ENCODE measurements at places on chromosomes 6 and 20. TPM values are rescaled to one million over a fixed set of nuclear protein-coding genes. Genes with fewer than 3 reads are reported as not detected.

GRCh38 chr20:59820204-59821041 is 113.0 kb downstream of the SYCP2 start:
- no peak for DNase-seq

DNA sequence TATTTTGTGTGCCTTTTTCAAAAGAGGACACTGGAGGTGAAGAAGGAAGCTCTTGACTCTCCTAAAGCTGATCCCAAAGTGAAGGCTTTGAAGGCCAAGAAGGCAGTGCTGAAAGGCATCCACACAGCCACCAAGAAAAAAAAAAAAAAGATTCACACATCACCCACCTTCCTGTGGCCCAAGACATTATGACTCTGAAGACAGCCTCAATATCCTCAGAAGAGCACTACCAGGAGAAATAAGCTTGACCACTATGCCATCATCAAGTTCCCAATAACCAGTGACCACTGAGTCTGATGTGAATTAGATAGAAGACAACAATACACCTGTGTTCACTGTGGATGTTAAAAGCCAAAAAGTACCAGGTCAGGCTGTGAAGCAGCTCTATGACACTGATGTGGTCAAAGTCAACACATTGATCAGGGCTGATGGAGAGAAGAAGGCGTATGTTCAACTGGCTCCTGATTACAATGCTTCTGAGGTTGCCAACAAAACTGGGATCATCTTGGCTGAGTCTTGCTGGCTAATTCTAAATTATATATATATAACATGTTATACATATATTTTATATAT is 59.4 kb downstream of the PLCG1 start:
- no peak for DNase-seq

- no peak for DNase-seq
Measured at GRCh38 chr20:2820084-2820895, 4.1 kb downstream of the TMEM239 start.

DNA sequence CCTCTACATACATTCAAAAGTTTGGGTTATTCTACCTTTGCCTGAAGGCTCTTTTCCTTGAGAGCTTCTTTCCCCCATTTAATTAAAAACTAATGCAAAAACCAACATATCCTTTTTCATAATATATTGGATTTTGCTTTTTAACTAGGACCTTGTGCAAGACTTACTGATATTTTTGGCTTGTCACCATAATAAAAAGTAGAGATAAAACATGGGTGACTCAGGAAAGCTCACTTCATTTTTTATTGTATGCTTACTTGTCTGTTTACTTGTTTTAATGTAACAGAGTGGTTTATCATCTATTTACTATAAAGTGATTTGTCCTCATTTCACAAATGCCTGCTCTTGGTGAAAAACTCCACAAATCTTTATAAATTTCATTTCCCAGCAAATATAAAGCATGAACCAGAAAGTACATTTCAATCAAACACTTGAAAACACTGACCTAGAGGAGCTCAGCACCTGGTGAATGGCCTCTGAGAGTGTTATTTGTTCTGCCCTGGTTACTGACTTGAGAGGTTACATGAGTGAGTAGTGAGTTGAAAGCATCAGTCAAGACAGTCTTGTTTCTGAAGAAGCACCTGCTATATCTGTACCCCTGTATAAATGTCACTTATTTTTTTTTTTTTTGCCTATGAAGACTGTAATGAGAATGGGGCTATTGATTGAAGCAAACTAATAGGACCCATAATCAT is 20.8 kb downstream of the ADGRG6 start:
- DNase-seq, result no peak

DNA sequence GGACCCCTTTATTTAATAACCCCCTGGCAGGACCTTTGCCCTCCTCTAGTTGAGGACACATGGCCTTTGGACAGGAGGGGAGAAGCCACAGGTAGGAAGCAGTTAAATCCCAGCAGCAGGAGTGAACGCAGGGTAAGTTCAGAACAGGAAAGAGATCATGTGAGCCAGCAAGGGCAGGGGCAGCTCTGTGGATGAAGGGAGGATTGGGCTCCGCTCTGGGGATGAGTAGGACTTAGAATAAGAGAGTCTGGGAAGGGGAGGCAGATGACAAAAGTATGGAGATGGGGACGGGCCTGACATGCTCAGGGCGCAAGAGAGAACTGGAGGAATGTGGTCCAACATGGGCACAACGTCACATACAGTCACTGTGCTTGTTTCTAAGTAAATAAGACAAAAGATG is 89.0 kb downstream of the NDUFAF5 start:
- no peak for DNase-seq

GRCh38 chr6:105911106-105911629 is 175.0 kb upstream of the PRDM1 start:
- DNase-seq, result no peak

DNA sequence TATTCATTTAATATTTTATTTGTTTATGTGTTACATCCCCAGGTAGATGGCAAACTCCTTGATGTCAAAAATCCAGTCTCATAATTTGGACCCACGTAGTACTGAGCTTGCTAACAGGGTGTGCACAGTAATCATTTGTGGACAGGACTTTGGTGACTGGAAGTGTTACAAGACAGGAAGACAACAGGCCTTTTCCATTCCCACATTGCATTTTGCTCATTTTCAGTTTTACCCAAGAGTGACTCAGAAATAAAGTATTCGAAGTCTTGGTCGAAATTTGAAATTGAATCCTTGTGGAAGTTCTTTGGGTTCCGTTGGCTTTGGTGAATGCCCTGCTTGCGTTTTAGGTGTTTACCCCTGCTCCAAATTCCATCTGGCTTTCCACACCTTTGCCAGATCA is 63.0 kb upstream of the THBS2 start:
- no peak for DNase-seq

DNA sequence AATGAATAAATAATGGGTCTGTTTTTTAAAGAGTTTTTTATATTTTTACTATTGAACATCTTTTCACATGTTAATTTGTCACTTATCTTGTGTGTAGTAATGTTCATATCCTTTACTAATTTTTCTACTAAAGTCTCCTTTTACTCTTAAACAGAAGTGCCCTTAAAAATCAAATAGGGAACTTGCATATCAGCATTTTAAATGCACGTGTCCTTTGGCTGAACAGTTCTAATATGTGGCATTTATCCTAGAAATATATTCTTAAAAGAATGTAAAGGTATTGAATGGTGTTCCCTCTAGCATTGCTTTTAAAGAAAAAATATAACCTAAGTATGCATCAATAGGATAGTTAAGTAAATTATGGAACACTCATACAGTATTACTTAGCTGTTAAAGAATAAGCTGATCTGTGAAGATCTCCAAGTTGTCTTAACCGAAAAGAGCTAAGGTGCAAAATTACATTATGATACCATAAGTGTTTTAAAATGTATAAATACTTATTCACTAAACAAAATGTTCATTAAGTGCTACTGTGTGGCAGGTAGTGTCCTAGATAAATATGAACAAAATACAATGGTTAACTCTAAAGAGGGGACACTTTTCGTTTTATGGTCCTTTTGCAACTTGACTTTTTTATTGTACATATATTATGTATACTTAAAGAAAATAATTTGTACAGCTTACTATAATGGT is 631 bp upstream of the PGBD1 start:
- no peak for DNase-seq

Gene DPPA5
- not detected for total RNA-seq

Gene GTF3C6
- 48.8 TPM for total RNA-seq

Gene TLDC2
- not detected for total RNA-seq

All from omental fat pad (tissue), 4 donors.